Colonic mucosa (tissue), 4 donors: ENCODE measurements at places on chromosomes 13 and 19.
A peak's percentile ranks its signal among the peaks of the same experiment; 100 is the strongest.

GRCh38 chr19:49660338-49660961 lies 5.2 kb downstream of the IRF3 start:
- peaks cover 15% of the 10 kb centered on the region for H3K36me3 ChIP-seq
- no peak overlapping the region for H3K27ac ChIP-seq
- H3K4me3 ChIP-seq: no peak overlapping the region
- no peak for DNase-seq
- no peaks in the 10 kb centered on the region for H3K27me3 ChIP-seq
- H3K4me1 ChIP-seq: peaks cover 5% of the 10 kb centered on the region

- H3K27ac ChIP-seq: no peak overlapping the region
- H3K27me3 ChIP-seq: no peaks in the 10 kb centered on the region
- H3K4me3 ChIP-seq: no peak overlapping the region
- DNase-seq: no peak
- no peaks in the 10 kb centered on the region for H3K36me3 ChIP-seq
Measured at GRCh38 chr13:47226516-47226915, 329.7 kb upstream of the HTR2A start.

- no peak for DNase-seq
- H3K4me3 ChIP-seq: no peak overlapping the region
- H3K36me3 ChIP-seq: no peaks in the 10 kb centered on the region
- H3K27me3 ChIP-seq: no peaks in the 10 kb centered on the region
- no peaks in the 10 kb centered on the region for H3K4me1 ChIP-seq
Measured at GRCh38 chr13:112657850-112658445, 31.9 kb upstream of the ATP11A start.

DNA sequence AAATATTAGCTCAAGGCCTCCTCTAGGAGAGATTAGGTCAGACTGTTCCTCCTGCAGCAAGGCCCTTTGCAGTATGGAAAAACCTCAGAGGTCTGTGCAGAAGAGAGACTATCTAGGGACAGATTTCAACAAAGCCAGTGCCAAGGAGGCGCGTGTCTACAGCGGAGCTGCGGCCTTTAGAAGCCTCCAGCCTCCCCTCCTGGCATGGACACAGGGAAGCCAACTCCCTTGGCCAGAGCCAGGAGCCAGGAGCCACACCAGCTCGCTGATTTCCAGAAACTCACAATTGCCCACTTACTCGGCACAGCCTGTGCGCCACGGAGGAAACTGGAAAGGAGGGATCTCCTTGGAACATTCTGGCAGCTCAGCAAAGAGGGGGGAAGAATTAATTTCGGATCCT lies 63.4 kb downstream of the INSR start:
- H3K36me3 ChIP-seq: no peaks in the 10 kb centered on the region
- H3K27me3 ChIP-seq: no peaks in the 10 kb centered on the region
- no peak overlapping the region for H3K27ac ChIP-seq
- H3K4me3 ChIP-seq: no peak overlapping the region
- H3K4me1 ChIP-seq: no peaks in the 10 kb centered on the region

- H3K4me1 ChIP-seq: peaks cover 8% of the 10 kb centered on the region
- H3K4me3 ChIP-seq: no peak overlapping the region
- DNase-seq: no peak
Measured at GRCh38 chr19:42089191-42089750, 13.3 kb downstream of the ZNF574 start.

DNA sequence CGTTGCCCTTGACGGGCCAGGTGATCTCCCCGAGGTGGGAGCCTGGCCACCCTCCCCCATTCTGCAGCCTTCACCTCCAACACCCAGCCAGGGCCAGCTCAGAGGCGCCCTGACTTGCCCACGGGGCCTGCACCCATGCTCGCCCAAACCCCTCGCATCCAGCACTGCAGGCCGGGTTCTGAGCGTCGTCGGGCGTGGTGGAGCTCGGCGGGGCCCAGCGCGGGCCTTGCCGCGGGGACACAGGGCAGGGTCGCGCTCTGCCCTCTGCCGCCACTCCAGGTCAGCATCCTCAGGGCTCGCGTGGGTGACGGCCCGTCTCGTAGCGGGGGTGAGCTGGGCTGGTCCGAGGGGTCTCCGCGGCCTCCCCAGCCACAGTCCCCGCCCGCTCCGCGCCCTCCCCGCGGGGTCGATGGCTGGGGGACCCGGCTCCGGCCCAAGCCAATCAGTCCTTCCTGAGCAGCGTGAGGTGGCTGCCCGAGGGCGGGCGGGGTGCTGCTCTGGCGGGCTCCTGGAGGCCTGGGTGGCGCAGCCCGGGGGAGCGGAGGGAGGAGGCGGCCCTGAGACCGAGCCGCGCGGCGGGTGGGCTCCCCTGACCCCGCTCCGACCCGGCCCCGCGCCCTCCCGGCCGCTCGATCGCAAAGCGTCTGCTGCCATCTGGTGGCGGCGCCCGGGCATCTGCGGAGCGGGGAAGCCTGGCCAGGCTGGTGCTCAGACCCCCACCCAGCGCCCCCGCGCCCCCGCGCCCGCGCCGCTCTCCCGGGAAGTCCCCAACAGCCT lies 61.4 kb downstream of the CCNE1 start:
- peak overlapping the region; percentile 40 for H3K4me3 ChIP-seq
- H3K36me3 ChIP-seq: no peaks in the 10 kb centered on the region
- peaks cover 9% of the 10 kb centered on the region for H3K4me1 ChIP-seq
- peak; percentile 51 for DNase-seq
- peaks cover 8% of the 10 kb centered on the region for H3K27me3 ChIP-seq
- no peak overlapping the region for H3K27ac ChIP-seq
